ENCODE measurements at places on chromosomes 7 and 10.

- DNase-seq = no peak
Observed at GRCh38 chr7:121572615-121573014, 176.5 kb upstream of the FAM3C start.

DNA sequence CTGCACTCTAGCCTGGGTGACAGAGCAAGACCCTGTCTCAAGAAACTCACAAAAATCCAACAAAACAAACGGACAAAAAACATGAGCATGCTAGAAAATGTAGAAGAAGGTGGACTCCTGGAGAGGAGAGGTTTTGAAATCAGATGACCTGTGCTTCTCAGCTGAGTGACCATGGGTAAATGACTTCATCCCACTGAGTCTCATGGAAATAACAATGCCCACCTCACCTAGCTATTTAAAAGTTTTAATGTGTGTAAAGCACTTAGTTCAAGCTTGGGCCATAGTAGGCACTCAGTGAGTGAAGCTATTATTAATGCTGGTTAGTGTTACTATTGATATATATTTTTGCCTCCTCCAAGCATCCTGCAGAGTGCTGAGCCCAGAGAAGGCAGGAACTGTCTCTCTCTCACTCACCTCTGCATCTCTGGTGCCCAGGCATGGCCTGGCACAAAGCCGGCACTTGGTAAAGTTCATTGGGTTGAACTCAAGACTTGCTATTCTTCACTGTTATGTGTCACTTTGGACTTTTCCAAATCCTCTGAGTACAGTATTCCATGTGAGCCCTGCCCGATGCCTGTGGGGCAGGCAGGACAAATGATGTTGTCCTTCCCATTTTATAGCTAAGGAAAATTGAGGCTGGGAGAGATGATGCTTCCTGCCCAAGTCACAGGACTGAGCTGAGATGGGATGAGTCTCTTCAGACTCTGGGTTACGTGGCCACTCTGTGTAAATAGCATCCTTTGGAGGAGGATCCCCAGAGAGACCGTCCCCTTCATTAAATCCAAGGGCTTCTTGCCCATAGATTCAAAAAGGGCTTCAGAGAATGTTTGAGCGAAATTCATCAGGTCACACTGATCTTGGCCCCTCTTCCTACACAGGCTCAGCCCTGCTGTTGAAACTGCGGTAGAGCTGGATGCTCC is 81.4 kb upstream of the EMX2 start:
- no peak for DNase-seq

- DNase-seq = no peak
Observed at GRCh38 chr10:43237128-43237527, 29.7 kb downstream of the RASGEF1A start.

DNA sequence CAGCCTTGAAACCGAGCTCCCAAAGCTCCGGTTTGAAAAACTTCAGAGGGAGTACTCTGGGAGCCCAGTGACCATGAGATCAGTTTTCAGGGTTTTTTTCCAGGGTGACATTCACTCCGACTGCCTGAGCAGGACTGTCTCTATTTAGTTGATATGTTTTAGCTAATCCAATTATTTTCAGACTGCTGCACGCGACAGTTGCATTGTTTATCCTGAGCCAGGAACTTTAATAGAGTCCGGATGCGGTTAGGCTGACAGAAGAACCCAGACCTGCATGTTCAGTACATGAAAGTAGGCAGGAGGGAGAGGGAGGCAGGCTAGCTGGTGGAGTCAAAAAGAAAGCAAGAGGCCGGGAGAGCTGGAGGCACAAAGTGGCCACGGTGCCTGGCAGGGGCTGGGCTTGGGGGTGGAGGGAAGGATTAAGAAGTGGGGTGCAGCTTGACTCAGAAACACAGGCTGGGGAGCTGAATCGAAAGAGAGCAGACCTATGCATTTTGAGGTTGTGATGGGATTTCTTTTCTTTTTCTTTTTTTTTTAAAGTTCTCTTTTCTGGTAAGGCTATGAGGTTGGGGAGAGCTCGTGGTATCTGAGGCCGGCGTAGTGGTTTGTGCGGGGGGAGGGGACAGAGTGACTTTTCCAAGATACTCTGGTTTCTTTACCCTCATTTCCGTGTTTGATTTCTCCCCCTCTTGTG is 5.7 kb downstream of the GATA3 start:
- no peak for DNase-seq

- no peak for DNase-seq
Observed at GRCh38 chr7:69213878-69214277, 384.4 kb upstream of the AUTS2 start.

- DNase-seq = no peak
Observed at GRCh38 chr7:30912986-30913811, 1.5 kb downstream of the AQP1 start.

- no peak for DNase-seq
Observed at GRCh38 chr10:77507291-77507880, 130.2 kb downstream of the KCNMA1 start.

DNA sequence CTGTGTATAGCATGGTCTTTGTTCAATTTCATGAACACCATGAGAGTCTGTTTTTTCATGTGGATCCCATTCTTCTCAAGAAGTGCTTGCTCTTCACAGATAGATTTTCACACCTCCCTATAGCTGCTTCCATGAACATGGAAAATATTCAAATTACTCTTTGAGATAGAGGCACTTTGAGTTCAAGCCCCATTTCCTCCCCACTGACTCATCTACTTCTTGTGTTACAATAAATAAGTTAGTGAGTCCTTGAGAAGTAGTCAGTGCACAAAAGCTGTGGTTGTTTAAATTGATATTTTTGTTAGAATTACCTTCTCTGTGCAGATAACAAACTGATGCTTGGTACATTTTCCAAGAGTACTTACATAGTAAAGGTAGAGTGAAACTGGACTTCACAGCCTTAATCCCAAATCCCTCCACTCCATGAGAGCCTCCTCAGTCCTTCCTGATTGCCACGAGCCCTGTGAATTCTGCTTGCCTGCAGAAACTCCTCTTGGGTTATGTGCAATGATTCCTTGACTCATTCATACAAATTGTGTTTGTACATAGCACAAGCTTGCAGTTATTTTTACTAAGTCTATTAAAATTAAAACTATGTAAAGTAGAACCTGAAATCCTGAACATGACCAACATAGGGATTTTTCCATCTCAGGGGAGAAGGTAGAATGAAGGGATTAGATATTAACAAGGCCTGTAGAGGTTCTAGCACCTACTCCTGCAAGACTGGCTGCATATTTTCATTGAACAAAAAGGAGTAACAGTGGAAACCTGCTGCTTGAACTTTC is 496.2 kb downstream of the TNS3 start:
- DNase-seq = no peak

- no peak for DNase-seq
Observed at GRCh38 chr7:145431834-145432233, 596.0 kb upstream of the TPK1 start.

DNA sequence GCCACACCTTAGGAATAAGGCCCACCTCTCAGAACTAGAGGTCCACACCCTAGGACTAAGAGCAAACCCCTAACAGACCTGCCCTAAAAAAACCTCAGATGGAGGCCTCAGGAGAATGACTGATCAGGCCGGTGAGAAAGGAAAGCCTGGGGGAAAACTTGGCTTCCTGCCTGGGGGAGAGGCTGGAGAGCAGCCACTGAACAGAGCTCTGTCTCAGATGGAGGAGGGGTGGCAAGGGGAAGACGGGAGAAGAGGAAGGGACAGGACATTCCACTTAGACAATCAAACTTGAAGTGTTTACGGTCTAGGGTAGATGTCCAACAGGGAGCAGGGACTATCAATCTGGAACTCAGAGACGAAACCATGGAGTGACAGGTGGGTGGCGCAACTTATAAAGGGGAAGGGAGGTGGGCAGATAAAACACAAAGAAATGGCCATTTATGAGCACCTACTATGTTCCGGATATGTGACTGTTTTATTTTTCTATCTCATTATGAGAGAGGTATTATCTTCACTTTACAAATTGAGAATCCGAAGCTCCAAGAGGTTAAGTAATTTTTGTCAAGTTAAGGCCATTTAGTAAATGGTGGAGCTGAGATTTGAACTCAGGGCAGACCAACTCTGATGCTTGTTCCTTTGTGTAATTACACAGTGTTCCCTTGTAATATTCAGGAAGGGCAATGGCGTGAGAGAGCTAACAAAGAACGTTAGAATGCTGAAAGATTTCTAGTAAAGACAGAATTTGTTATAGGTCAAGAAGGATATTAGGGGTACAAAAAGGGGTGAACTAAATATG is 82.6 kb downstream of the DNMBP start:
- DNase-seq = no peak

DNA sequence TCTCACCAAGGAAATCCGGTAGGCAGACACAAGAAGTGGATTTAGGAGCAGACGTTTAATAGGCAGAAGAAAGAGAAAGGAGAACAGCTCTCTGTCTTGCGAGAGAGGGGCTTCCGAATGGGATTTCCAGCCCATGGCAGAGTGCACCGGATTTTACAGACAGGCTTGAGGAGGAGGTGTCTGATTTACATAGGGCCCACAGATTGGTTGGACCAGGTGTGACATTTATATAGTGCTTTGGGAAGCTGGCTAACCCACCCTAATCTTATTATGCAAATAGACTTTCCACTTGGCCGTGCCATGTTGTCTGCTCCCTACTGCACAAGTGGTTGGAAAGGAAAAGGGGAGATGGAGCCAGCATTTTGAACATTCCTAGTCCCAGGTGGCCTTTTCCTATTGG is 57.8 kb downstream of the ANKMY2 start:
- no peak for DNase-seq

DNA sequence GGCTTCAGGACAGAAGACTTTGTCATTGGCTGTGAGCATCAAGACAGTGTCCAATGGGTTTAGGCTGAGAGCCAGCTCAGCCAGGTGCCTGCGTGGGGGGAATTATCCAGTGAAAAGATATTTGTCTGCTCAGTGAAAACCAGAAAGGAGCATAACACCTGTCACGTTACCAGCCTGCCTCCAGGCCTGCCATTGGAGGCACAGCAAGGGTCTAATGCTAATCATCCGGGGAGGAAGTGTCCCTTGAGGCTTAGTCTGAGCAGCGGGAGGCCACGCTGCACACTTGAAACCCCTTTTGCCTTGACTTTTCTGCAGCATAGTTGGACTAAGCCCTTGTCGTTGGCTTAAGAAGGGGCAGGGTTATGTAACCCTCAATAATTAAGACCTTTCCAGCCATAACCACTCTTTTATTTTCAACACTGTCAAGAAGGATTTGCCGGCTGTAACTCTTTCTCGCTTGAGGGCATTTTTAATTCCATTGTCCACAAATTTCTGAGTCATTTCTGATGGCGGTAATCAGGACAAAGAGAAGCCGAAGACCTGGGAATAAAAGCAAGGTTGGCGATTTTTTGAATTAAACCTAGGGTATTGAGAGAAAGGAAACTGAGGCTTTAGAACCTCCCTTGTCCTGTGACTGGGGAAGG is 639.6 kb upstream of the FOXK1 start:
- no peak for DNase-seq

DNA sequence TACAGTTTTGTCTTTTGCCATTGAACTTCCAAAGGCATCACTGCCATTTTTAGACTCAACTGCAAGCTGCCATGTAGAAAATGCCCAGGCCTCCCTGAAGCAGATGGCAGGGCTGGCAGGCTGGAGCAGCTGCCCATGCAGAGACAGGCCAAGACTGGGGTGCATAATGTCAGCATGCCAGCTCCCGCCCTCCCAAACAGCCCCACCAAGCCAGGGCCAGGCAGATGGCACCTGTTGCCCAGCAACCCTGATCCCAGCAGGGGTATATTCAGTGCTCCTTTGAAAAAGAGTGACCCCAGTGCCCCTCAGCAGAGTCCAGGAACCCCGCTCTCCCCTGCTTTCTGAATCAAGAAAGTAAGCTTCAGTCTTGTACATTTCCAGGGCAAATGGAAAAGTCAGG is 32.6 kb downstream of the VSTM4 start:
- DNase-seq = no peak

- no peak for DNase-seq
Observed at GRCh38 chr10:33476757-33477273, 142.3 kb upstream of the NRP1 start.

GRCh38 chr10:30630571-30630970 is 1.0 kb upstream of the LYZL2 start:
- DNase-seq = no peak

- no peak for DNase-seq
Observed at GRCh38 chr10:22609719-22610465, 104.5 kb downstream of the PIP4K2A start.

DNA sequence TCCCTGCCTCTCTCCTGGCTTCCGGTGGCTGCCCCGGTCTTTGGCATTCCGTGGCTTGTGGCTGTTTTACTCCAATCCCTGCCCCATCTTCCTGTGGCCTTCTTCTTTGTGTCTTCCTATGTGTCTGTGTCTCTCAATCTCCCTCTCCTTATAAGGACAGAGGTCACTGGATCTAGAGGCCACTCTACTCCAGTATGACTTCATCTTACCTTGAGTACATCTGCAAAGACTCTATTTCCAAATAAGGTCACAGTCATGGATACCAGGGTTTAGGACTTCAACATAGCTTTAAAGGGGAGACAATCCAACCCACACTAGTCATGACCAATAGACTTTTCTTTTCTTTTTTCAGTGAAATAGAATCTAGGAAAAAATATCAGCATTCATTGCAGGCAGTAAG is 153.3 kb upstream of the INSYN2A start:
- no peak for DNase-seq

DNA sequence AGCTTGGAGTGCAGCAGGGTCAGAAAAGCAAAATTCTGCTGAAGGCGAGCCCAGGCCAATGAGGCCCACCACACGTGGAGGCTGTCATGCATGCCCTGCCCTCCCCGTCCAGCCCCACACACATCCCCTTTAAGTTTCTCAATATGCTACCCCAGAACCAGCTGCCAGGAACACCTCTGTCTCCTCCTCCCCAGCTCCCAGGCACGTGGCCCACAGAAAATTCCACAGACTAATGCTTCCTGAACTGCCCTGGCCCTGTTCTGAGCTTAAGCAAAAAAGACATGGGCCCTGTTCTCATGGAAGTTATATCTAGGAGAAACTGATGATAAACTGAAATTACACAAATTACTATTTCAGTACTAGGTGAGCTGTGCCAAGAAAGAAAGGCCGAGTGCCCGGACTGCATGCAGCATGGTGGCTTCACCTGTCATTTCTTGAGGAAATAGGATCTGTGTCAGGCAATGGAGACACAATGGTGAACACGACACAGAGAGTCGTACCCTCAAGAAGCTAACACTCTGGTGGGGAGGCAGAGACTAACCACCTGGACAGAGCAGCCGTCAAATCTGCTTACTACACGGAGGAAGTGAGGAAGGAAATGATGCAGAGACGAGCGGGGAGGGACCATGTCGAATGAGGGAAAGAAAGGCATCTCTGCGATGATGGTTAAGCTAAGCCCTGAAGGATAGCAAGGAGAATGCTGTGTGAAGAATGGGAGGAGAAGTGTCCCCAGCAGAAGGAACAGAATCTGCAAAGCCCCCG is 44.5 kb downstream of the PODXL start:
- no peak for DNase-seq

DNA sequence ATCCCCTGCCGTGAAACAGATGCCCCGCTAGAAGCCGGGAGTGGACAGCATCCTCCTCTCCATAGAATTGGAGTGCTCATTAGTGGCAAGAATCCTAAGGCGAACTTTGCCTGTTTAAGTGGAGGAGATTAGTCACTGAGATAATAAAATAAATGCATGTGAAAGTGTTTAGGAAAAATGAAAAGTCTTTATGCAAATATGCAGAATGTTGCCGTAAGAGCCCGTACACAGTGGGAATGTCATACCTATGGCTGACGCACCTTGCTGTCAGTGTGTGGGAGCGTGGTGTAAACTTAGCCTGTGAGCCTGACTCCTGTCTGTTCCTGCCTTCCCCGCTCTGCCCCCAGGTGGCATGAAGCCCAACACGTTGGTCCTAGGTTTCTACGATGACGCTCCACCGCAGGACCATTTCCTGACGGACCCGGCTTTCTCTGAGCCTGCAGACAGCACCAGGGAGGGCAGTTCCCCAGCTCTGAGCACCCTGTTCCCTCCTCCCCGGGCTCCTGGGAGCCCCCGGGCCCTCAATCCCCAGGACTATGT is 1.7 kb upstream of the TRIP6 start:
- DNase-seq = no peak

GRCh38 chr7:151696721-151697514 is 177.2 kb upstream of the RHEB start:
- DNase-seq = no peak

All from stimulated activated CD8-positive, alpha-beta memory T cell treated with anti-CD3 and anti-CD28 coated beads, Interleukin-4, amount 100 ng/mL, for 1 hour (primary cell).